Fibroblast of skin of back (primary cell): ENCODE measurements at places on chromosomes 16 and 17.
A peak's percentile ranks its signal among the peaks of the same experiment; 100 is the strongest.

GRCh38 chr17:71942626-71943025 lies 178.2 kb upstream of the SOX9 start:
- no peak for DNase-seq

- DNase-seq: peak; percentile 46
Measured at GRCh38 chr17:8887834-8888703, 20.6 kb upstream of the PIK3R6 start.

GRCh38 chr16:11046382-11046931 lies 102.1 kb downstream of the CLEC16A start:
- DNase-seq: no peak

- no peak for DNase-seq
Measured at GRCh38 chr17:83187782-83188311, 108.4 kb downstream of the METRNL start.

DNA sequence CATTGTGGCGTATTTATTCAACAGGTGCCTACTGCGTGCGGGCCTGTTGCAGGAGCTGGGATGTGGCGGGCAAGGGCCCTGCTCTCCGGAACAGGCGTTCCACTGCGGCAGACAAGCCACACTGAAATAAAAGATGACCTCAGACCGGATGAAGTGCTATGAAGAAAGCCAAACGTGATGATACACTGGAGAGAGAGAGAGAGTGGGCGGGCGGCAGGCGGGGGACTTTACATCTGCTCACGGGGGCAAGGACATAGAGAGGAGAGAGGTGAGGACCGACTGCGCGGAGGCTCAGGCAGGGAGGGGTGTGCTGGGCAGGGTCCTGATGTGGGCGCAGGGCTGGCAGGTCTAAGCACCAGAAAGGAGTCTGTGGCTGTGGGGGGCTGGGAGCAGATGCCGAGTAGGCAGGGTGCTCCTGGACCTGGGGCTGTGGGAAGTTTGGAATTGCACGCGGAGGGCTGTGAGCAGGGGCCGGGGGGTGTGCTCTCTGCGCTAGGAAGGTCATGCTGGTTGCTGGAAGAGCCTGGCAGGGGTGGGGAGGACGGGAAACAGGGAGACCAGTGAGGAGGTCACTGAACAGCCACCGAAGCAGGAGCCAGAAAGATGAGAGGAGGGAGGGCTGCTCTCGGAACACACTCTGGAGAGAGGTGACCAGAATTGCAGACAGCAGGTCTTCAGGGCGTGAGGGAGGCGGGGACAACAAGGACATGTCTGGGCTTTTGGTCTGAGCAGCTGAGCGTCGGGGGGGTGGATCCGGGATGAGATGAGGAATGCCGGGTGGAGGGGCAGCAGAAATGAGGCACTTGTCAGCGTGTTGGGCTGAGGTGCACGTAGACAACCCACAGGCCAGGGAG lies 9.9 kb downstream of the MXRA7 start:
- DNase-seq: peak; percentile 78

DNA sequence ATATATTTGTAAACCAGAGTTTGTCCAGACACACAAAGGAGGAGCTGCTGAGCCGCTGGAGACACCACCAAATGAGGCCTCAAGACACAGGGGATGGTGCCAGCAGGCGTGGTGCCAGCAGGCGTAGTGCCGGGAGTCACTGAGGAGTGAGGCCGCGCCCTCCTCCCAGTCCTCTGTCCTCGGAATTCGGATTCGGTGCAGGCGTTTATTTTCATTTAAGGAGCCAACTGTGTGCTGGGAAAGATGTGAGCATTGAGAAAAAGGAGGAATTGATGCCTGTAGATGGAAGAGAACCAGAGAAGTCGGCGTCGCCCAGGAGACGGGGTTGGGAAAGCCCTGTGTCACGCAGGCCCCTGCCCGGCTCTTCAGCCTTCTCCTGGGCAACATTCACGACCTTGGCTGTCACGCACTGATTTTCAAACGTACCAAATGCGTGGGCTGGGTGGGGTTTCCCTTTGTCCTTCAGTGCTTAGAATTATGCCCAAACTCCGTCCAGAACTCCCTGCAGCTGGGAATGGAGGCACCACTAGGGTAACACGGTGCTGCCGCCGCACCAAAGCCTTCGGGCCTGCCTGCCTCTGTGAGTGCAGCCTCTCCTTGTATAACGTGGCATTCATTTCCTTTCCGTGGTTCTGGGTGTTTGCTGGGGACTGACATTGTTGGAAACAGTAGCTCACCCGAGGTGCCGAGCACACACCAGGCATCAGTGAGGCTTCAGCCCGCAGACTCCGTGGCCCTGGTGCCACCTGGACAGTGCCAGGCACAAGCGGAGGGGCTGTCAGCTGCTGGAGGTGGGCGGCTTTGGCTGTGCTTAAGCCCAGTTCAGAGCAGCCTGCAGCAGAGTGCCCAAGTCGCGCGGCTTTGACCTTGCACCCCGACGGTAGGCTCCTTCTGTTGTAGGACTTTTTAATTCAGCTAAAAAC lies 49.0 kb upstream of the CHMP6 start:
- peak; percentile 91 for DNase-seq

DNA sequence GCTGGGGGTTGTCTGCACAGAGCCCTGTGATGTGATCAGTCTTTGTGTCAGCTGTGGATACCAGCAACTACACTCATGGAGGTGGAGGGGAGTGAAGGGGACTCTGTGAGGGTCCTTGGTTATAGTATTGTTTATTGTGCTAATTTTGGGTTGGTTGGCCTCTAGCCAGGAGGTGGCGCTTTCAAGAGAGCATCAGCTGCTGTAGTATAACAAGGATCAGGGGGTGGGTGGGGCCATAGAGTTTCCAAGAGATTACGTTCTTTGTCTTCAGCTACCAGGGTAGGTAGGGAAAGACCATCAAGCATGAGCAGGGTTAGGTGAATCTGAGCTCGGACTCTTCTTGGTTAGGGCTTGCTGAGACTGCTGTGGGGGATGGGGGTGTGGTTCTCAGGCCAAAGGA lies 97.1 kb upstream of the HS3ST3A1 start:
- DNase-seq: no peak

DNA sequence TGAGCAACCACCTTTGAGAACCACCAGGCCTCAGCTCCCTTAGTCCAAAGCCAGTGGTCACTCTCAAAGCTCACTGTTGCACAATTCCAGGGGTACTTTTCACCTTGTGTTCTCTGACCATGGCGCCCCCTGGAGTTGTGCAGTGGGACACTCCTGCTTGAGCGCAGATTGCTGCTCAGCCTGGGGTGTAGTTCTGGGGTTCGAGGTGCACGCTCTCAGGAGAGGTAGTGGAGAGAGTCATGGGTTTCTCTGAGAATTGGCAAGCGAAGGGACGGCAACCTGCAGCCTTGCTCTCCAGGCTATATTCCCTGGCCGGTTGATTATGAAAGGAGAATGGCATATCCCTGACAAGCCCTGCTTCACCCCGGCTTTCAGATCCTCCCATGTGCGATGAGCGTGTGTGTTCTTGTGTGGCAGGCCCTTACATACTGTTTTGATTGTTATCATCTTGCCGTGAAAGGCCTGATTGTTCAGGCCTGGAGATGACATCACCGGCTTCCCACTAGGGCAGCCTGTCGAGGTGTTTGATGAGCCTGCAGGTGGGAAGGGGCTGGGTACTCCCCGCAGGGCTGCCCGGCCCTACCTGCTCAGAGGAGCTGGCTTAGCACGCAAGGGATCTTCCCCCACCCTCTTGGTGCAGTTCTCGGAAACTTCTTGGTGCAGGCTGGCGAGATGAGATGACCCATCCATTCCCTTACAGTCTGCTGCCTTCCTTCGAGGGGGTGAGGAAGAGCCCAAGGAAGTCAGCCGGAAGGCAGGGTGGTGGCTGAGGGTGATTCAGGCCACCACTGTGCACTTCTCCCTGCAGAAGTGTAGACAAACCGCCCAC lies 431.2 kb downstream of the SLC39A11 start:
- no peak for DNase-seq

- DNase-seq: peak; percentile 56
Measured at GRCh38 chr16:4389051-4389955, 17.7 kb downstream of the VASN start.

- no peak for DNase-seq
Measured at GRCh38 chr17:45311760-45312476, 4.9 kb downstream of the MAP3K14 start.

DNA sequence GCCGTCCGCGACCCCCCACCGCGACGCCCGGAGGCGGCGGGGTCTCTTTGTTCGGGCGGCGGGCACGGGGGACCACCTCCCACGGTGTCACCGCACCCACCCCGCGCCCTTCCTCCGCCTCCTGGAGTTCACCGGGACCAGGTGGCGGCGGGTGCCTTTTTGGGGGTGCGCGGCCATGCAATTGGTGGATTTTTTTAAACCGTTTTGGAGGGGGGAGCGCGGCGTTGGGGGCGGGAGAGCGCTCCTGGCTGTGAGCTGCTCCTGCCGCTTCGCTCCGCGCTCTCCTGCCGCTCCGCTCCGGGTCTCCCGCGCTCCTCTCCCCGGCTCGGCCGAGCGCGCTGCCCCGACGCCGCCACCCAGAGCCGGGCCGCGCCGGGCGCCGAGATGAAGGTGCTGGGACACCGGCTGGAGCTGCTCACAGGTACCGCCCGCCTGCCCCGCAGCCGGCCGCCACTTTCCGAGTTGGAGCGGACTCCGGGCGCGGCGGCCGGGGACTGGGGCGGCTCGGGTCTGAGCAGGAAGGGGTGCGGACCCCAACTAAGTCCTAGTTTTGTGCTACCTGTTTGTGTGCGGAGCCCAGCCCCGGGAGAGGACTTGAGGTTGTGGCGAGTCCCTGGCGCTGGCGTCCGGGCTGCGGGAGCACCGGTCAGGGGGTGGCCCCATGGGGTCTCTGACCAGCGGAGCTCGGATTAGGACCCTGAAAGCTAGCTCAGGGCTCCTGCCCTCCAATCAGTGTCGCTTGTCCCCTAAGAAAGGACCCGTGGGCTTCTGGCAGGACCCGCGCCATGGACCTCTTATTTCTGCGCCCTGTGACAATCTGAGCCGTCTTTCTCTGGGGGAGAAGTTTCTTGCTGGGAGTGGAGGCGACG lies 35.7 kb upstream of the NDRG4 start:
- DNase-seq: no peak

DNA sequence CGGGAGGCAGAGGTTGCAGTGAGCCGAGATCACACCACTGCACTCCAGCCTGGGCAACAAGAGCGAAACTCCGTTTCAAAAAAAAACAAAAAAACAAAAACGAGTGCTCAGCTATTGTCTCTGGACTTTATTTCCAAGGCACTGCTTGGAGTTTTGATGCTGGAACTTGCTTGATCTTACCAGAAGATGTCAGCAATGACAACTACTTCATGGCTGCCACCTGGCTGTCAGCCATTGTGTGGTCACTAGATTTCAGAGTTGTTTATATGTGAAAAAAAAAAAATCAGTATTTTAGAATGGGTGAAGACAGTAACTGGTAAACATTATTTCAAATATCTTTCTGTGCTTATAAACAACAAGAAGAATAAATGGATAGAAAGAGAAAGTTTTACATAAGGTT lies 26.3 kb upstream of the OR4D1 start:
- peak; percentile 9 for DNase-seq

GRCh38 chr17:67993153-67993997 lies 2.9 kb downstream of the C17orf58 start:
- peak; percentile 89 for DNase-seq

GRCh38 chr16:47617732-47618131 lies 156.6 kb downstream of the PHKB start:
- DNase-seq: no peak

GRCh38 chr17:45316434-45317110 lies at the start of gene MAP3K14:
Gene MAP3K14 (minus strand): TSS chr17:45317020. CDS start chr17:45290745, 26,275 bp downstream.
- DNase-seq: peak; percentile 73

- DNase-seq: no peak
Measured at GRCh38 chr16:3873482-3874173, 6.9 kb downstream of the CREBBP start.

DNA sequence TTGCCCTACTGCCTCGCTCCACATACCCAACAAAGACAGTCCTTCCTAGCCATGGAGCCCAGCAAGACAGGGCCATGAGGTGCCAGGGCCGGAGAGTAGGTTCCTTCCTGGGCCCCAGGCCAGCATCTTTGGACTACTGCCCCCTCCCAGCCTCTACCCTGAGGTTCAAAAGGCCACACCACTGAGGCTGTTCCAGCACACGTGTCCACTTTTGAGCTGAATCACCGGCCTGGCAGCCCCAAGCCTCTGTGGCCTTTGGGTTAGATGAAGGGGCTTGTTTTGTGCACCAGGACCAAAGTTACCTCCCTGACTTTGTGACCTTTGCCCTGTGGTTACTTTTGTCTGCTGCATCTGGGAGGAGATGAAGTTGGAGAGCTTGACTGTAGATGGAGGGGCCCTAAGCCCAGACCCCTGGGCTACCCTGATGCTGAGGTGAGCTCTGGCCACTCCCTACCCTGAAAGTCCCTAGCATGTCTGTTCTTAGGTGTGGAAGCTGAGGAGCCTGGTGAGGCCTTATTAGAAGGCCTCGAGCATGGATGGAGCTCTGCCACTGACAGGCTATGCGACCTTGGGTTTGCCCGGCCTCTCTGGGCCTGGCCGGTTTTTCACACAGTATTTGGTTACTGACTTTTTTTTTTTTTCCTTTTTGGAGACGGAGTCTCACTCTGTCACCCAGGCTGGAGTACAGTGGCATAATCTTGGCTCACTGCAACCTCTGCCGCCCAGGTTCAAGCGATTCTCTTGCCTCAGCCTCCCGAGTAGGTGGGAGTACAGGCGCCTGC lies 12.0 kb downstream of the SEZ6 start:
- no peak for DNase-seq
